HS-5 (cell line): ENCODE measurements at places on chromosomes 5 and 9.
A peak's percentile ranks its signal among the peaks of the same experiment; 100 is the strongest.

DNA sequence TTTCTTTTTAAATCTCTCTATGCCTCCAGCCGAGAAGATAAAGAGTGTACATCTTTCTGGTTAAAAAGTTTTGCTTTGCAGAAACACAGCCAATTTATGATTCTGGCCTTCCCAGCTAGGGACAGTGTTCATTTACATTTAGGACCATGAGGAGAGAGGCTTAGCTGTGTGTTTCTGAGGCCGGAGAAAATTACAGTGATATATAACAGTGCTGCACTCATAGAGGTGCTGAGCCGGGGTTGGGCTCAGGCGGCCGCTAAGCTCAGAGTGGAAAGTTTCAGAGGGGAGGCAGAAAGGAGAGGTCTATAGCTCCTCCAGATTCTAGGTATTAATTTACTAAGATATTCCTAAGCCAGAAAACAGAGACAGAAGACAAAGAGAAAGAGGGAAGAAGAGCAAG is 37.0 kb upstream of the LCP2 start:
- DNase-seq: no peak

GRCh38 chr9:89012294-89013042 is 21.2 kb downstream of the S1PR3 start:
- DNase-seq: no peak

GRCh38 chr9:95756101-95756500 is 119.4 kb upstream of the ERCC6L2 start:
- DNase-seq: no peak

- DNase-seq: no peak
Observed at GRCh38 chr9:71210326-71210725, 88.9 kb upstream of the TRPM3 start.

GRCh38 chr9:33320568-33321261 is 30.4 kb downstream of the NFX1 start:
- DNase-seq: peak; percentile 94

- peak; percentile 53 for DNase-seq
Observed at GRCh38 chr5:94793113-94793815, 174.8 kb downstream of the SLF1 start.

DNA sequence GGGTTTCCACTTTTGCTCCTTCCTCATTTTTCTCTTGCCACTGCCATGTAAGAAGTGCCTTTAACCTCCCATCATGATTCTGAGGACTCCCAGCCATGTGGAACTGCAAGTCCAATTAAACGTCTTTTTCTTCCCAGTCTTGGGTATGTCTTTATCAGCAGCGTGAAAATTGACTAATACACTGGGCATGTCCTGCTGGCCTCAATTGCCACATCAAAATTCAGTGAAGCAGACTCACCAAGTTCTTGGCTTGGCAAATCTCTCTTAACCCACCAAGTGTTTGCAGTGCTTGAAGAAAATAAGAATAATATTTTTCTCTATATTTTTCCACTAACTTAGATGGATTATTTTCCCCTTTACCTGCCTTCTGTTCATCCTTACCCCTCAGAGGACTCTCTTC is 212.0 kb downstream of the BRINP1 start:
- no peak for DNase-seq

- no peak for DNase-seq
Observed at GRCh38 chr5:100877274-100877673, 25.8 kb downstream of the ST8SIA4 start.

DNA sequence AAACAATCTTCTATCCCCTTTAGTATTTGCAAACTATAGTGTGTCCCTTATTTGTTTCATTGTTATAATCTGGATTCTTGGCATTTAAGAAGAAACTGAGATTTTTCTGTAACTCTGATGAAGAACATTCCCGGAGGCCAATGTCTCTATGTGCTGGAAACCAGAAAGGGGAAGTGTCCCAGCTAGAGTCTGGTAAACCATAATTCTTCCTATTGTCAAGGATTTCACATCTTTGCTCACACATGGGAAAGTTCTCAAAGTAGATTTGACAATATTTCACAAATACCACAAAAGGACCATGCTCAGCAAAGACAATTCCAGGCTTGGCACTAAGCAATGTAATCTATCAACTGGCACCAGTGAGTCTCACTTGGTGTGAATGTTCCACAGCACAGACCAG is 146.8 kb downstream of the MUSK start:
- DNase-seq: no peak

GRCh38 chr5:177365845-177366527 is 8.3 kb downstream of the RGS14 start:
- no peak for DNase-seq

DNA sequence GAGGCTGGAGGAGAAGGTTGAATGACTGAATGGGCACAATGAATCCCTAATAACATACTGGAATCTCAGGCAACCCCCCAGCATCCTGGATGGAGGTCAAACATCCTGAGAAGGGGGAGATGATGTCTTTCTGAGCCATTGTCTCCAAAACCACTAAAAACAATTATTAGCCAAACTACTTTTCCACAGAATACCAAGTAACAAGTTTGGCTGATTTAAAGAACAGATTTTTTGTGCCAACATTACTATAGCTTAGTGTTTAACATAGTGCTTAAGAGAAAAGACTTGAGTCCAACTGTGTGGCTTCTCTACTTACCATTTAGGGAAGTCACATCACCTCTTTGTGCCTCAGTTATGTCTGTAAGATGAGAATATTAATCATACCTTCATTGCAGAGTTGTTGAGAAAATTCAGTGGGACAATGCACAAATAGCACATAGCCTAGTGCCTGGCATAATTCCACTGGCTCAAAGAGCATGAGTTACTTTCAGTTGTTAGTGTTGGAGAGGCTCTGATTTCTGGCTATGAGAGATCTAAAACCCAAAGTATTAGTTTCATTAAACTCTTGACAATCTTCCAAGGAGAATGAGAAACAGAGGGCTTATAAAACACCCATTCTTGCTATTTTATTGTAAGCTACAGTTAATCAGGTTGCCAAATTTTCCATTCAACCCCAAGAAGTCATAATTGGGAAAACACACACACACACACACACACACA is 111.3 kb upstream of the NR3C1 start:
- no peak for DNase-seq

GRCh38 chr5:132770476-132771159 is 6.4 kb downstream of the SEPTIN8 start:
- DNase-seq: no peak

GRCh38 chr5:144464306-144464705 is 293.6 kb downstream of the KCTD16 start:
- DNase-seq: no peak

GRCh38 chr9:122961139-122961538 is 20.3 kb downstream of the RABGAP1 start:
- DNase-seq: no peak

DNA sequence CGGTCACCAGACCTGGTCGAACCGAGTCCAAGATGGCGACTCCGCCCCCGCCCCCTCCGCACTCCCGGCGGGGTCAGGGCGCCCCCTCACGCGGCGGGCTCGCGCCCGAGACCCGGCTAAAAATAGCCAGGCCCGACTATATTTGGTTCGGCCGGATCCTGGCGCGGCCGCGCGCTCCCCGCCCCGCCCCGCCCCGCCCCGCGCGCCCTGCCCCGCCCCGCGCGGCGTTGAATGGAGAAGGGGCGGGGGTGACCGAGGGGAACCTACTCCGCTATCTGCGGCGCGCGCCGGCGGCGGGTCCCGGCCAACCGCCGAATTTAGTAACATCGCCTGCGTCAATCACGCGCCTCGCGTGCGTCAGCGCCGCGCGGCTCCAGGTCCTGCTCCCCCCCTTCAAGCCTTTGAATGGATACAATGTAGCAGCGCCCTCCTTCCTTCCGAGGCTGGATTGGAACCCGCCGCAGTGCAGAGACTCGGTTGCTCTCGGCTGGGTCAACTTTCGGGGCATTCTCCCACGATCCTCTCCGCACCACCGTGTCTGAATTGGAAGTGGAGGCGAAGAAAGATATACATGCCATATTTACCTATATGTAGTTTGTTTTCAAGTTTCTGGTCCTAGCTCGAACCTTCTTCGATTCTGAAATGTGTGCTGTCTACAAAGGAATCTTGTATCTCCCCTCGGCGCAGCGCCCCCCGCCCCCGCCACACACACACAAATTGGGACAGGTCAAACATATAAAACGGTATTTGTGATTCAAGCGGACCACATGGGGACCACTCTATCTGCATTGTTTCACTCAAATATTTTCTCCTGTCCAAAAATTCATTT is 1.6 kb upstream of the NR4A3 start:
- peak; percentile 75 for DNase-seq

- DNase-seq: no peak
Observed at GRCh38 chr5:141742144-141742543, 60.1 kb upstream of the ARAP3 start.

- no peak for DNase-seq
Observed at GRCh38 chr9:1939466-1939865, 75.7 kb upstream of the SMARCA2 start.

DNA sequence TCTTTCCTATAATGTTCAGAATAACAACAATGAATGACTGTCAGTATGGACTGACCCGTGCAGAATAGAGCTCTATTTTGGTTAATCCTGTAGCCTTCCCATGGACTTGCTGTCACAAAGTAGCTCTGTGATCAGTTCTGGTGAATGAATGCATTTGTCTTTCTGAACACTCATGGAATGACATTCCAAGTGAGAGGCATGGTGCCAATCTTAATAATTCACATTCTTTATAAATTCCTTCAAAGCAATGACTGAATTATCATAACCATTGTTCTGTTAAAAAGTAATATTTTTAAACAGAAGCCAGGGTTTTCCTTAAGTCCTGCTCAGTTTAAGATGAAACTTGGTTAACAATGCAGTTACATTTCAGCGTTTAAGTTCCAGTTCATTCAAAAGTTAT is 360.5 kb downstream of the ICE1 start:
- no peak for DNase-seq

DNA sequence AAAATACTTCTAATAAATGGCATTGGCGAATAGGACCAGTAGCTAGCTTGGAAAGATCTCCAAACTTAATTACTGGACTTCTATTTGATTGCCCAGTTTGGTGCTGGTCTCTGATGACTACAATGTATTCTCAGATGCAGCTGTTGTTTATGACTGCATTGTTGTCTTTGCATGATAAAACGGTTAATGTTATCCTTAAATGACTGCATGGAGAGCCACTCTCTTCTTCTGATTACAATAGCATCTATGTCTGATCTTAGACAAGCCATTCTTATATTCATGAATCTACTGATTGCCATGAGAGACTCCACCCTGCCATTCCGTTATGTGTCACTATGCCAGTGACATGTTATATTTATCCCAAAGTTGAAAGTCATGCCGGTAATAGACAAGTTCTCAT is 42.9 kb upstream of the ERBIN start:
- no peak for DNase-seq

- no peak for DNase-seq
Observed at GRCh38 chr5:35656721-35657120, 39.1 kb downstream of the SPEF2 start.

DNA sequence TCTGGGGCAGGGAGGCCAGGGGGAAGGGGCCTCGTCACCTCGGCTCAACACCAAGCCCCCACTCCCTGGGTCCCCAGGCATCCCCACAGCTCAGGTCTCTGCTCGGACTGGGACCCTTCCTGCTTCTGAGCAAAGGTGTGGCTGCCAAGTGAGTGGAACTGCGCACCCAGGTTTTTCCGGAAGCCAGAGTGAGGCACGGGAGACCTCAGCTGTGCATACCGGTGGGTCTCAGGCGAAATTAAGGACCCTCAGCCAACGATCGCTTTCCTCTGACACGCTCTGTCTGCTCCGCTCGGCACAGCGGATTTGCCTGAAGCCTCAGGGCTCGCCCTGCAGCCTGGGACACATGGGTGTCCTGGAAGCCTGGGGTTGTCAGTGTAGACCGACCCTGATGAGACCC is 41.0 kb upstream of the IRX4 start:
- DNase-seq: no peak

GRCh38 chr9:101524371-101524770 is 9.3 kb upstream of the RNF20 start:
- DNase-seq: no peak

GRCh38 chr5:27315363-27316270 is 277.2 kb upstream of the CDH9 start:
- DNase-seq: peak; percentile 82

DNA sequence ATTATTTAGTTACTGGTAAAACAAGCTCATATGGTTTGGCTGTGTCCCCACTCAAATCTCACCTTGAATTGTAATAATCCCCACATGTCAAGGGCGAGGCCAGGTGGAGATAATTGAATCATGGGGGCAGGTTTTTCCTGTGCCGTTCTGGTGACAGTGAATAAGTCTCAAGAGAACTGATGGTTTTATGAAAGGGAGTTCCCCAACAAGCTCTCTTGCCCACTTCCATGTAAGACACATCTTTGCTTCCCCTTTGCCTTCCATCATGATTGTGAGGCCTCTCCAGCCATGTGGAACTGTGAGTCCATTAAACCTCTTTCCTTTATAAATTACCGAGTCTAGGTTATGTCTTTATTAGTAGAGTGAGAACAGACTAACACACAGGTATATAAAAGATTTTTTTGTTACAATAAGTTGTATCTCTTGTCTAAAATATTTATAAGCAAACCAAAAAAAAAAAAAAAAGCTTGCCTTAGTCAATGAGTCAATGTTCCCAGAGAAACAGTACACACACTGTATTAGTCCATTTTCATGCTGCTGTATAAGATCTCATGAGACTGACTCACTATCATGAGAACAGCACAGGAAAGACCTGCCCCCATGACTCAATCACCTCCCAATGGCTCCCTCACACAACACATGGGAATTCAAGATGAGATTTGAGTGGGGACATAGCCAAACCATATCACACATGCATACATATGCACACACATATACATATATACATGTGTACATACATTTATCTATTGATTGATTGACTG is 138.3 kb downstream of the BASP1 start:
- peak; percentile 23 for DNase-seq

- no peak for DNase-seq
Observed at GRCh38 chr5:174340226-174340625, 294.7 kb downstream of the NSG2 start.

DNA sequence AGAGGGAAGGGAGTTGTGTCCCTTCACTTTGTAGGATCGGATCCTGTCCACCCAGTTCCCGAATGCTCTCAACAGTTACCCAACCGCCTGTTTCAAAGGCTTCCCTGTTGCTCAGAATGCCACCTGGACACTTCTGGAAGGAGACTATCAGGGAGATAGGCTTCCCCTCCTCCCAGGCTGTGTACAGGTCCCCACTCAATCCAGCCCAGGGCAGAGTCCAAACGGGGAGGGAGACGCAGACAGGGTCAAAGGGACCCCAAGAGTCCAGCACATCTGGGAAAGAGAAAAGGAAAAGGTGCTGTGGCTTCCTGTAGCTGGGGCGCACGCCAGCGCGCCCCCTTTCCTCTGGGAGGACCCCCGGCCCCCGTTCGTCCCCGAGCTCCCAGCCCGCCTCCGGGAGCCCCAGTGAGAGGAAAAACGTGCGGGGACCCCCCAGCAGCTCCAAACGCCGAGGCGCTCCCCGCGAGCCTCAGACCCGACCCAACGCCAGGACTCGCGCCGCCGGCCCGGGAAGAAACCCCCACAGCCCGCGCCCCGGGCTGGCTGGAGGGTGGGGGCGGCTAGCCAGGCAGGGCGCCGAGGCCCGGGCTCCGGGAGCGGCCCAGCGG is 640 bp downstream of the SURF4 start:
- DNase-seq: no peak
